A549 treated with DMSO at 1 μM for 4 hours (cell line): ENCODE measurements at places on chromosomes 6 and 20. TPM values are rescaled to one million over a fixed set of nuclear protein-coding genes. Genes with fewer than 3 reads are reported as not detected.

The NRSN1 gene
- not detected in 5 replicates for total RNA-seq

The PRRT1 gene
- total RNA-seq = 0.58 to 0.95 TPM (median 0.74 TPM) in 5 replicates

The REPS1 gene
- 20.5 to 23.7 TPM (median 21.9 TPM) in 5 replicates for total RNA-seq

The TMEM244 gene
- not detected in 5 replicates for total RNA-seq

The EPHA7 gene
- 0.04 to 0.16 TPM (median 0.11 TPM) in 5 replicates for total RNA-seq

The IPCEF1 gene
- 0.02 to 0.03 TPM in 2 of 5 replicates, not detected in the others for total RNA-seq

The ARMC12 gene
- 0.18 to 0.40 TPM (median 0.24 TPM) in 5 replicates for total RNA-seq

The COL19A1 gene
- total RNA-seq = not detected in 5 replicates

The POPDC3 gene
- 27.8 to 31.2 TPM (median 30.3 TPM) in 5 replicates for total RNA-seq

The MAFB gene
- 0.05 to 0.08 TPM (median 0.05 TPM) in 4 of 5 replicates, not detected in the other for total RNA-seq

The HSPA12B gene
- total RNA-seq = 0.28 to 0.53 TPM (median 0.38 TPM) in 5 replicates

The PPP1R16B gene
- total RNA-seq = 0.10 to 0.12 TPM (median 0.11 TPM) in 5 replicates

The HLA-DQA1 gene
- not detected in 5 replicates for total RNA-seq

The TULP4 gene
- 5.9 to 9.6 TPM (median 9.2 TPM) in 5 replicates for total RNA-seq

The TULP1 gene
- not detected in 5 replicates for total RNA-seq

The PRSS35 gene
- total RNA-seq = 0.05 to 0.11 TPM (median 0.09 TPM) in 4 of 5 replicates, not detected in the other

The DEK gene
- total RNA-seq = 83.6 to 102 TPM (median 93.4 TPM) in 5 replicates
